NCI-H345 (cell line): ENCODE measurements at places on chromosomes 2 and 18.

GRCh38 chr2:98356729-98357128 is 10.5 kb downstream of the CNGA3 start:
- no peak for DNase-seq

- DNase-seq, result no peak
Measured at GRCh38 chr2:69804416-69804815, 25.0 kb upstream of the GMCL1 start.

DNA sequence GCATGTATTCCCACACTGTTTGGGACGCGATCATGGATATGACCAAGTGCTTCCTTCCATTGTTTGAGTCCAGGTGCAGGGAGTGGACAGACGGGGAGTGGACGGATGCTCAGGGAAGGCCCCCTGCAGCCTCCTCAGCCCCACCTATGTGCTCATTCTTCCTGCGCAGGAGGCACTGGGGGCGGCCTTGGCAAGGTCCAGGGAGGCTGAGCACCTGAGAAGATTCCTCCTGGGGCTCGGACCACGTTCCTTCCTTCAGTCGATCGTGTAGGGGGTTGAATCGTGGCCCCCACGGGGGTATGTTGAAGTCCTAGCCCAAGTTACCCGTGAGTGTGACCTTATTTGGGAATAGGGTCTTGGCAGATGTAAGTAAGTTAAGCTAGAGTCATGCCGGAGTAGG is 60.4 kb downstream of the ASB1 start:
- no peak for DNase-seq

DNA sequence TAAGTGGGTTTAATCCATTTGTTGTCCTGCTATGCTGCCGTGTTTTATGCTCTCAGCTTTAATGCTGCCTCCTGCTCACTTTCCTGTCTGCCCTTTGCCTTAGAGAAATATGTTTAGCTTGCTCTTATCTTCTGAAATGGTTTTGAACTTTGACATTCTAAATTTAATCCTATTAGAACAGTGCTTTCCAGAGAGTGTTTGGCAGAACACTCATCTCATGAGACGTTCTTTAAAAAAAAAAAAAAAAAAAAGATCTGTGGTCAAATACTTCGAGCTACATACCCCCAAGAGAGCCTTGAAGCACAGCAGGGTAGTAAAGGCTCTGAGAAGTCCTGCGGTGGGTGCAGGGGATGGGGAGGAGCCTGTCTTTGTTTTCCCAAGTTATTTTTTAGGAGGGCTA is 161.3 kb downstream of the SPP2 start:
- no peak for DNase-seq

GRCh38 chr2:144201126-144201525 is 318.8 kb downstream of the ZEB2 start:
- no peak for DNase-seq

DNA sequence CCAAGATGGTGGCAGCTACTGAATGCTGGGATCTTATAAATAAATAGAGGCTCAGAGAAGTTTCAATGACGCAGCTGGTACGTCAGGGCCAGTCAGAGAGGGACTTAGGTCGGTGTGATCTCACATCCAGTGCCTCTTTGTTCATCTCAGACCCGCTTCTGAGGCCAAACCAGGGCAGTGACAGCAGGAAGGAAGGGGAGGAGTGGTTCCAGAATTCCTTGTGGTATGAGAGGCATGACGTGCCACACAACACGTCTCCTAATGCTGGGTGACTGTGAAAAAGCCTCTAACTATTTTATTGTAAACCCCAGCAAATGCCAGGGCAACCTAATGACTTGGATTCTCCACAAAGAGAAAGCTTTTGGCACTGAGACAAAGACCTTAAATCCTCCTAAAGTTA is 423.3 kb downstream of the LPIN1 start:
- no peak for DNase-seq

GRCh38 chr2:63569740-63570139 is 18.5 kb downstream of the WDPCP start:
- no peak for DNase-seq

DNA sequence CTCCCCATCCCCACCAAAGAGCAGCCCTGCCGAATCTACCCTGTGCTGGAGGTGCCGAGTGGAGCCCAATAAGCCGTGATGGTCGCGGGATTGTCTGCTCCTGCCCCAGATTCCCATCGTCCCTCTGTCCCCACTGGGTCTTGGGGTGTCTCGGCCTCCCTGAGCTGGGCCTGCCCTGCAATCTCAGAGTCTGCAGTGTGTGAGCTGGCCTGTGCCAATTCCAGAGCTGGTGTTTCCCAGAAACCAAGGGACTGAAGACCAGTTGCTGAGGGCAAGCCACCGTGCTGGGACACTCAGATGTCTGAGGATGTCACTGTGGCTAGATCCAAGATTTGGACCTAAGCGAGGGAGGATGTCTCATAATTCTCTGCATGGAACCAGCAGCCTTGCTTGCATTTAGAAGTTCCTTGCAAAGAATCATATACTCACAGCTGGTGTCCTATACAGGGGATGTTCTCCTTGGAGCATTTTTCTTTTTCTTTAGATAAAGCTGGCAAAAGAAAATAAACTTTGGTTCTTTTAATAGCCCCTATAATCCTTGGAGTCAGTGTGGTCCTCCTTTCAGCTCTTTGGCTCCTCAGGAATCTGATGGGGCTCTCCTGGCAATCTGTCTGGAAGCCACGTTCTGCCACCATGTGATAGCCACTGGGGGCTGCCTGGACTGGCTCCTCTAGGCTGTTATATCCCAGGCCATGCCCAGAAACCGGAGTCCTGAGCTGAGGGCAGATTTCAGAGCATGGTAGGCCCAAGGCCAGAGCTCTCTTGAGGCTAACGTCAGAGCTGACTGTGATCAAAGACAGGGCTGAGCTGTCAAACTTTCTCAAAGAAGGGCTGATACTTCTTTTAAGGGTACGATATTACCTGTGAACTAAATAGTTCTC is 140.1 kb upstream of the HAAO start:
- DNase-seq, result no peak

DNA sequence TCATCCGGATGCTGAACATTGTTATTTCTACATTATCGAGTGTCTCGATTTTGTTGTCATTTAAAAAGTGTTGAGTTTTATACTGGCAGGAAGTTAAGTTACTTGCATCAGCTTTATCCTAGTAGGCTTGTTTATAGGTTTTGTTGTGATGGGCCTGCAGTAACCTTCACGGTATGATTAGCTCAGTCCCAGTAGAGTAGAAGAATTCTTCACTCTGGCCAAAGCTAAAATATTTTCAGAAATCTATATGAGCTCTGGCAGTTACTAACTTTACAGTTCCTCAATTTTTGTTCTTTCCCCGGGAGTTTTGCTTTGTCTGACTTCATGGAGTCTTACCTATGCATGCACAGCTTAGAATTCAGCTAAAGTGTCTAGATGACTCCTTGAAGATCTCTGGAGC is 294.9 kb downstream of the NAPG start:
- DNase-seq, result no peak

DNA sequence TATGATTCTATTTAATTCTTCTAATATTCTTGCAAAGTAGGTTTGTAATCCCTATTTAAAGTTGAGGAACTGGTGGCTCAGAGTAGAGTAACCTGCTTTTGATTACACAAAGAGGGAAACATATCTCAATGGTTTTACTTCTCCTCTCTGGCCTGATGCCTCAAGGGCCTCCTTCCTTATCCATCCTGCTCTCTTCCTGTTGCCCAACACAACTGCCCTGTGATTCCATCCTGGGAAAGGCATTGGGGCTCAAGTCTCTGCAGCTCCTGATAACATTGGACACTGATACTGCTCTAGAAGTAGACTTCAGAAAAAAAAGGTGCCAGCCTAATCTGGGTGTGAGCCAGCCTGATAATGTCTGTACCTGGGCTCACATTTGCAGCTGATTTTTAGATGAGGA is 75.8 kb downstream of the RDH14 start:
- DNase-seq, result no peak

DNA sequence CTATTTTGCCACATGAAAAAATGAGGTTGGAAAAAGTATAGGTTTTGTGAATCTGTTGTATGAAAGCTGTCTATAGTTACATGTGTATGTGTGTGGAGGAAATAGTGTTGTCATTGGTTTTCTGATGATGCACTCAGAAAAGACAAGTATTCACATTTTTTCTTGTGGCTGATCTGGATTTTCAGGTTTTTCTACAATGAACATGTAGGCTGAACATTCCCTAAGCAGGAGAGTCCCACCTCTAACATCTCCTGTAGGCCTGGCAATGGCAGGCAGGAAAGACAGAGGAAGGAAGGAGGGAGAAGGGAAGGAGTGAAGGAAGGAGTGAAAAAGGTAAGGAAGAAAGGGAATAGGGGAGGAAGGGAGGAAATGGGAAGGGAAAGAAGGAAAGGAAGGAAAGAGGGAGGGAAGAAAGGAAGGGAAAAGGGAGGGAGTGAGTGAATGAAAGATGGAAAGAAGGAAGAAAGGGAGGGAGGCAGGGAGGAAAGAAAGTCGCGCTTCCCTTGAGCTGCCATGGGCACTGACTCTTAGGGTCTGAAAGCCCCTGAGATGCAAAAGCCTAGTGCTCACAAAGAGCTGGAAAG is 495 bp upstream of the IL36RN start:
- no peak for DNase-seq

GRCh38 chr2:235677276-235677788 is 183.5 kb downstream of the AGAP1 start:
- no peak for DNase-seq

DNA sequence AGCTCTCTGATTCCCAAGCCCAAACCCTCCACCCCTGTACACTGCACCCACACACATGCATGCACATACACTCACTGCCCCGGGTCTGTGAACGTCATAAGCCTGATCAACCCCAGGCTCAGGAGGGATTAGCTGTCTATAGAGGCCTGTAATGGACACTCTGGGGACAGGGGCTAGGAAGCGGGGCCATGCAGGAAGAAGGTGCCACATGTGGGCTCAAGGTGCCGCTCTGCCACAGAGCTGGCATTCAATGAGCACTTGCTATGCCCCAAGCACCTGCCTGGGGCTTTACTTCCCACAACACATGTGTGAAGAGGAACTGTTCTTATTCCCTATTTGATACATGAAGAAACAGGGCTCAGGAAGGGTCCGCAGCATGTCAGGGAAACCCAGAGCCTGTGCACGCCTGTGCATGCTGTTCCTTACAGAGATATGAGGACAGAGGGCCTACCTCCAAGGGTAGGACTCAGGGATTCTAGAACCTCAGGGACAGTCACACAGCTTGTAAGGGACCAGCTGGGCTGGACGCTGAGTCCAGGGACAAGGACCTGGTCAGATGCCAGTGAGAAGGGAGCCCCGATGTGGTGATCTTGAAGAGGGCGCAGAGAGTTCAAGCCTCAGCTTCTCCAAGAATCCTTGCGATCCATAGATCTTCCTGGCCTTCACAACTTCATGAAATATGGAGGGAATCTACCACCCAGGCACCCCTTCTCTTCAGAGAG is 5.0 kb downstream of the BIN1 start:
- no peak for DNase-seq

GRCh38 chr18:28174181-28174905 is 2.6 kb downstream of the CDH2 start:
- no peak for DNase-seq

- DNase-seq, result no peak
Measured at GRCh38 chr2:232886176-232886575, 16.1 kb downstream of the SNORC start.
